Activated CD4-positive, alpha-beta T cell treated with anti-CD3 and anti-CD28 coated beads, Interleukin-2, amount 10 ng/mL, durations not matched to agents 7 days and 5 days (primary cell): ENCODE measurements at places on chromosomes 5 and 9. TPM values are rescaled to one million over a fixed set of nuclear protein-coding genes. Genes with fewer than 3 reads are reported as not detected.

DNA sequence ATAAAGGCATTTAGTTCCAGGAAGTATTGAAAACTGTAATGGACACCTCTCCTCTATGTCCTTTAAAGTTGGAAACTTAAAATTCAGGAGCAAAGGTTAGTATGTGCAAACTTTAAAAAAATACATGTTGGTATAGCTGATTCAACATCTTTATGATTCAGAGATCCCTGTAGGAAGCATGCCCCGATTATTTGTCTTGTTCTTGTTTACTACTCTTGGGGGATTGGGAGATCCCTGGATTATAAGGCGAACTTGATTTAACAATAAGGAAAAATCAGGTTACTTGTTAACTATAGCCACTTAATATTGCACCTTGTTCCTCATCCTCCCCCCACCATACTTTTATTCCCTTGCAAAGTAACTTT is 1.7 kb downstream of the F2RL1 start:
- DNase-seq: no peak

DNA sequence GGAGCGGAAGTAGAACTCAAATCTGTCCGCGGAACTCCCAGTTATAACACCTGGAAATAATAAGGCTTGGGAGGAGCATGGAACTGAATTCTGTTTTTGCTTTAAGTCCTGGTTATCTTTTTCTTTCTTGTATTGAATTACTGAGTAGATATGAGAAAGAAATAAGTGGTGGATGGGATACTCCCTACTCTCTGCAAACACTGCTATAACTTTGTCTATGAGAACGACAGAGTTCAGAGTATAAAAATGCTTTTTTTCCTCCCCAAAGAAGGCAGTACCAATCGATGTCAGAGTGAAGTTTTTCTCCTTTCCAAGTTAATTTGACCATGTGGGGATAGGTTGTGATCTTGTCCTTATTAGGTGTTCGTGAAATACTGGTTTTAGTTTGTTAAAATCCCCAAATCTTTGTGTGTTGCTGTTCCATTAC is 1.2 kb downstream of the RIC1 start:
- DNase-seq: no peak

- DNase-seq: no peak
Measured at GRCh38 chr5:8843771-8844170, 702.1 kb downstream of the SEMA5A start.

DNA sequence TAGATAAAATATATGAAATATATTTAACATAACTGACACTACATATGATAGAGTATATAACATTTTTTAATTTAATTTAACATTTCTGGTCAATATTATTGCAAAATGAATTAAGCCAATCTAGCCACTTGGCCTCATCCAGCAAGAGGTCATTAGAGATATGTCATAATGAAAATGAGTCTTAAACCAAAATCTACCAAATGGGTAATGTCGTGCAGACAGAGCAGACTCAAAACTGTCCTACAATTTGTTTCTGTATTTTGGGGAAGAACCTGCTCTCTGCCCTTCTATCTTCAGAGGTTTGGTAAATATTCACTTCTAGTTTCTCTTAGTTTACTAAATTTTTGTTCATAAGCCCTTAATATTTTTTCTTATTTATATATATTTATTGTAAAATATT is 61.4 kb downstream of the ARHGEF28 start:
- DNase-seq: no peak

ENTPD2 gene
- total RNA-seq: not detected

AGXT2 gene
- not detected for total RNA-seq
